Spleen (tissue), 13 donors: ENCODE measurements at places on chromosomes 7 and 10.

DNA sequence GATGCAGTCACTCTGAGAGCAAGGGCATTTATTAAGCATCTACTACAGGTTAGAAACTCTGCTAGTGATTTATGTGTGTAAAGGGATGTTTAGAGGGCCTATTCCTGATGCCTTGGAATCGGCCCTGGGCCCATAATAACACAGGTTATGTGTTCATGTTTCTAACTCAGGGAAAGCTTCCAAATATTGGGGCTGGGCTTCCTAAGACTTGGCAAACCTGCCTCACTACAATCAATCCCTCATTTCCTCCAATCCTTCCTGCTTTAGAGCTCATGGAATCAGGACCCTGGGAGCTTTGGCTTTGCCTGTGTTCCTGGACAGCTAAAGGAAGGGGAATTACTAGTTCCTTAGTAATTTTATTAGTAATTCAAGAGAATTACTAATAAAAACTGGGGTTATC, 148.8 kb downstream of the HIBADH start:
- H3K4me1 ChIP-seq = no peaks in the 10 kb centered on the region
- H3K4me3 ChIP-seq = no peak overlapping the region
- no peak overlapping the region for H3K27ac ChIP-seq
- DNase-seq = no peak

GRCh38 chr10:124088915-124089314, 4.5 kb downstream of the CHST15 start:
- H3K4me1 ChIP-seq = peaks cover 13% of the 10 kb centered on the region
- H3K27ac ChIP-seq = peak overlapping the region; percentile 97
- H3K36me3 ChIP-seq = no peaks in the 10 kb centered on the region
- peaks cover 36% of the 10 kb centered on the region for H3K27me3 ChIP-seq

DNA sequence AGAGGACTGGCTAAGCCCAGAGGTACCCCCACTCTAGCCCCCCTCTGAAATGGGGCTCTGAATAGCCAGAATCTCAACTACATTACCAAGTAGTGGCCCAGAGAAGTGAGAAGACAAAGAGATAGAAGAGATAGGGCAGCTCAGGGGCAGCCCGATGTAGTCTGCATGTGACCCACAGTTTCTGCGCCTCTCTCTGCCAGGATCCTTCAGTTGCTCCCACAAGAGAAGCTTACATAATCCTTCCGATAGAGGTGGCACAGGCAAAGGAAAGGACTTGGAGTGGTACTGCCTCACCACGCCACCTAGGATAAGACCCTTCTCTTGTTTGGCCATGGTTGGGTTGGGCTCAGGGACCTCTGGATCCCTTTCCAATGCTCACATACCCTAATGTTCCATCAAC, 5.4 kb upstream of the PDE1C start:
- peaks cover 7% of the 10 kb centered on the region for H3K4me1 ChIP-seq
- no peak overlapping the region for H3K27ac ChIP-seq
- no peaks in the 10 kb centered on the region for H3K36me3 ChIP-seq
- peaks cover 9% of the 10 kb centered on the region for H3K27me3 ChIP-seq
- H3K4me3 ChIP-seq = no peak overlapping the region

GRCh38 chr10:85008488-85009184, 680.2 kb downstream of the CCSER2 start:
- no peak overlapping the region for H3K4me3 ChIP-seq
- H3K4me1 ChIP-seq = no peaks in the 10 kb centered on the region
- no peaks in the 10 kb centered on the region for H3K27me3 ChIP-seq
- H3K27ac ChIP-seq = no peak overlapping the region
- H3K36me3 ChIP-seq = no peaks in the 10 kb centered on the region
- no peak for DNase-seq

GRCh38 chr10:33698033-33698432, 363.6 kb upstream of the NRP1 start:
- H3K27me3 ChIP-seq = no peaks in the 10 kb centered on the region
- H3K4me3 ChIP-seq = no peak overlapping the region
- no peak overlapping the region for H3K27ac ChIP-seq
- no peaks in the 10 kb centered on the region for H3K4me1 ChIP-seq
- H3K36me3 ChIP-seq = no peaks in the 10 kb centered on the region

DNA sequence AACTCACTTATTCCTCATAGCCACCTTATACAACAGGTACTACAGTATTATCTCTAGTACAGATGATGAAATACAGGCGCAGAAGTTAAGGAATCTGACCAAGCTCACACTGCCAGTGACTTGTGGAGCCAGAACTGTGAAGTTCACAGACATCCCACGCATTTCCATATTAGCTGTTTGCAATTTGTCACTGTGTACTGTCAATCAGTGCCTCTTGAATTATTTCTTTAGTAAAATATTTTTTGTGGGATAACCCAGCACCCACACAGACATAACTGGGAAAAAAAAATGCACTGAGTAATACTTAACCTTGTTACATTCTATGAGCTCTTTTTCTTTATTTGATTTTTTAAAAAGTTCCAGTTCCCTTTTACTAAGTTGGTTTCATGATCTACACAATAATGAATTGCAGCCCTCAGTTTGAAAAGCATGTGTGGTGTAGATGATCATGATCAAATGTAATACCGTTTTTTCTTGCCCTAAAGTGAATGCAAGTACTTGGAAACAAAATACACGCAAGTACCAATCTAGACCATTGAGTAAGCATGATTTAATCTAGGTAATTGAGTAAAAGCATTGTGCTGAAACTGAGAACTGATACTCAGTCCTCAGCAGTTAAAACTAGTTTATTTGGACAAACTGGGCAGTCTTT, 14.1 kb downstream of the CUL1 start:
- H3K4me3 ChIP-seq = no peak overlapping the region
- H3K27ac ChIP-seq = no peak overlapping the region
- H3K36me3 ChIP-seq = no peaks in the 10 kb centered on the region
- DNase-seq = no peak
- H3K27me3 ChIP-seq = no peaks in the 10 kb centered on the region
- peaks cover 81% of the 10 kb centered on the region for H3K4me1 ChIP-seq

- peaks cover 15% of the 10 kb centered on the region for H3K4me1 ChIP-seq
- H3K27ac ChIP-seq = peak overlapping the region; percentile 81
- peak; percentile 81 for DNase-seq
- no peak overlapping the region for H3K4me3 ChIP-seq
- H3K36me3 ChIP-seq = no peaks in the 10 kb centered on the region
Measured at GRCh38 chr10:73956476-73957359, 41.2 kb upstream of the VCL start.

- no peaks in the 10 kb centered on the region for H3K36me3 ChIP-seq
- H3K4me3 ChIP-seq = no peak overlapping the region
- H3K4me1 ChIP-seq = no peaks in the 10 kb centered on the region
- no peak for DNase-seq
Measured at GRCh38 chr10:98560565-98560964, 113.8 kb upstream of the HPS1 start.

- no peak overlapping the region for H3K27ac ChIP-seq
- no peaks in the 10 kb centered on the region for H3K36me3 ChIP-seq
- no peak for DNase-seq
- no peaks in the 10 kb centered on the region for H3K4me1 ChIP-seq
Measured at GRCh38 chr7:41459623-41460261, 243.1 kb downstream of the INHBA start.

- no peak overlapping the region for H3K4me3 ChIP-seq
- H3K27me3 ChIP-seq = peaks cover 55% of the 10 kb centered on the region
- H3K27ac ChIP-seq = no peak overlapping the region
Measured at GRCh38 chr7:155506854-155507337, 39.5 kb downstream of the CNPY1 start.

DNA sequence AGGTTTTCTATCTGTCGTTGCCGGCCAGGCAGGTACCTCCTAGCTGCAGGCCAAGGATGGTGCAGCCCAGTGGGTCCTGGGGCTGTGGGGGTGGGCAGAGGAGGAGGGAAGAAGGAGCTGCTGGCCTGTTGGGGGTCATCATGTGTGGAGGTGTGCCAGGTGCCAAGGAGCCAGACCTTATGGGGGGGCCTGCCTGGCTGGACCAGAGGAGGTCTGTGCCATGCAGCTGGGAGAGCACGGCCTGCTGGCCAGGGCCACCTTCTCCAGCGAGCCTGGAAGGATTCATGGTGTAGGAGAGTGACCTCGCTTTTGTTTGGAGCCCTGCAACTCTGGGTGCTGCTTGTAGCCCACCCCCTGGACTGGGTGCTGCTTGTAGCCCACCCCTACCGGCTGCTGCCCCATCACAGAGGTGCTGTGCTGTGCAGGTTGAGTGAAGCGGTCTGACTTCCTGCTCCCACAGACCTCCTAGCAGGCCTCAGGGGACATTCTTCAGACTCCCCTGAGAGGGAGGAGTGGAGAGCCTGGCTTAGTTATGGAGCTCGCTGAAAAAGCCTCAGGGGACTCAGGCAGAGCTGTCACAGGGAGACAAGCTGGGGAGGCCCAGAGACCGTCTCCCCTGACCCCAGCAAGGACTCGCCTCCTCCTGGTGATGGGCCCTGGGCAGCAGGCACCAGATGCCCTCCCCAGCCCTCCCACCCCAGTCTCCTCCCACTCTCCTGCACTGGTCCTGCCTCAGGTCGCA, 67.7 kb upstream of the AQP1 start:
- no peaks in the 10 kb centered on the region for H3K36me3 ChIP-seq
- H3K4me3 ChIP-seq = no peak overlapping the region

- H3K27me3 ChIP-seq = no peaks in the 10 kb centered on the region
- H3K36me3 ChIP-seq = no peaks in the 10 kb centered on the region
- H3K4me1 ChIP-seq = peaks cover 52% of the 10 kb centered on the region
- peak overlapping the region; percentile 97 for H3K27ac ChIP-seq
- no peak for DNase-seq
Measured at GRCh38 chr7:76357475-76358010, 1.2 kb downstream of the YWHAG start.

DNA sequence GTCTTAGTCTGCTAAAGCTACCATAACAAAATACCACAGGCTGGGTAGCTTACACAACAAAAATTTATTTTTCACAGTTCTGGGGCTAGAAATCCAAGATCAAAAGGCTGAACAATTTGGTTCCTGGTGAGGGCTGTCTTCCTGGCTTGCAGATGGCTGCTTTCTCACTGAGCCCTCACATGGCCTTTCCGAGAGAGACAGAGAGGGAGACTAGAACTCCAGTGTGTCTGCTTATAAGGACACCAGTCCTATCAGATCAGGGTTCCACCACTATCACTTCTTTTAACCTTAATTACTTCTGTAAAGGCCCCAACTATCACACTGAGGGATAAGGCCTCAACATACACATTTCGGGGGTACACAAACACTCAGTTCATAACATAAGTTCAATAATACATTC, 527.4 kb upstream of the VSTM2A start:
- H3K4me1 ChIP-seq = no peaks in the 10 kb centered on the region
- no peak overlapping the region for H3K4me3 ChIP-seq
- DNase-seq = no peak
- no peaks in the 10 kb centered on the region for H3K36me3 ChIP-seq

- H3K4me3 ChIP-seq = no peak overlapping the region
- H3K27ac ChIP-seq = no peak overlapping the region
- H3K36me3 ChIP-seq = no peaks in the 10 kb centered on the region
- DNase-seq = no peak
Measured at GRCh38 chr10:31261511-31262311, 57.3 kb upstream of the ZEB1 start.

GRCh38 chr7:24229481-24230226, 54.3 kb upstream of the NPY start:
- no peak overlapping the region for H3K4me3 ChIP-seq
- no peak for DNase-seq
- H3K27me3 ChIP-seq = no peaks in the 10 kb centered on the region
- H3K36me3 ChIP-seq = no peaks in the 10 kb centered on the region
- H3K27ac ChIP-seq = no peak overlapping the region
- H3K4me1 ChIP-seq = peaks cover 9% of the 10 kb centered on the region

- H3K27ac ChIP-seq = no peak overlapping the region
- DNase-seq = no peak
- no peaks in the 10 kb centered on the region for H3K4me1 ChIP-seq
- H3K4me3 ChIP-seq = no peak overlapping the region
- H3K36me3 ChIP-seq = no peaks in the 10 kb centered on the region
- no peaks in the 10 kb centered on the region for H3K27me3 ChIP-seq
Measured at GRCh38 chr7:99155211-99155610, 11.3 kb upstream of the SMURF1 start.
